ENCODE measurements at places on chromosomes 7 and 10.

DNA sequence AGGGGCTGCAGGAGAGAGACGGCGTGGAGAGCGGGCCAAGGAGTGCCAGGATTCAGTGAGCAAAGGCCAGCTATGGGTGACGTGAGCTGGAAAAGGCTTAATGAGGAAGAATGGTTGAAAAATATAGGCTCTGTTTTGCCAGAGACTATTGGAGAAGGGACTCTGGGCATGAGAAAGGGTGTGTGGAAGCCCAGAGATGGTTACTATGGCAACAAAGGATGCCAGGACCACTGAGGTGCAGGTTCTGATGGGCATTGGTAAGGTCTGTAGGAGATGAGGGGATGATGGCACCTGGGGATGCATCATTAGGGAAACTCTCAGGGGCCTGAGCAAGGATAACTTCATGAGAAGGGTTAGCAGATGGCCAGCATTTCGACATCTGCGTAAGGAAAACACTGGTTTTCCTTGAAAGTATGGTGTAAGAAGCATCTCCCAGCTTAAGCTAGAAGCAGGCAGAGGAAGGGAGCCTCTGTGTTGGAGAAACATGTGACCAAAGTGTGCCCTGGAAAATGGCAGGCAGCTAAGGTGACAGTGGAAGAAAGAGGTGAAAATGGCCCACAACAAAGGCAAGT is 21.6 kb upstream of the FAM180A start:
- DNase-seq, result no peak

DNA sequence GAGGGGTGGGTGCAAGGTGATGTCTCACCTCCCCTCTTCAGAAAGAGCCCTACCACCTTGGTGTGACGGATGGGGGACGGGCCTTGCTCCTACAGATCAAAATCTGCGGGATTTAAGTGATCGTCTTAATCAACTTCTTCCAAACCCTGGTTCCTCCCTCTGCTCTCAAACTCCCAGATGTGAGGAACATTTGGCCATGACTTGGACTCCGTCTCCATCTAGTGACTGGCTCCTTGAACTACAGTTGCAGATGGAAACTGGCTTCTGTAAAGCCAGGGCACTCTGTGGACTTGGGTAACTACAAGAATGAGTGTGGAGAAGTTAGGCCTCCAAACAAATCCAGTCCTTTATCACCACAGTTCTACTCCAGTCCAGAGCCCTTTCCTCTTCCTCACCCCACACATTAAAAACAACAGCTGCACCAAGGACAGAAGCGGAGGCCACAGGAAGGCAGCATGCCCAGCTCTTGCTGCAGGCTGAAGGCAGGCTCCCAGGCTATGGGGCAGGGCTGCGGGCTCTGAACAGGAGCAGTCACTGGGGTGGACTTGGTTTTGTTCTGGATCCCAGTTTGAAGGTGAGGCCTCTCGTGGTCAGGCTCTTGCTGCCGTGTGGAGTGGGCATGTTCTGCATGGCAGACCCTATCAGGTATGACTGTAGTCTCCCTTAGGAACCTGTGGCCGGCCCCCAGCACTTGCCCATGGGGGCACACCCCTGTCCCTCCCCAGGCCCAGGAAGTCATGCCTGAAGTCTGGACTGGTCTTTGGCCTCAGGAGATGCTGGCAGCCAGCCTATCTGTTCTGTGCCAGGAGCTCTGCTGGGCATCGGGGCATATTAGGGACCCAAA is 79.4 kb downstream of the VWC2 start:
- peak; percentile 69 for DNase-seq

DNA sequence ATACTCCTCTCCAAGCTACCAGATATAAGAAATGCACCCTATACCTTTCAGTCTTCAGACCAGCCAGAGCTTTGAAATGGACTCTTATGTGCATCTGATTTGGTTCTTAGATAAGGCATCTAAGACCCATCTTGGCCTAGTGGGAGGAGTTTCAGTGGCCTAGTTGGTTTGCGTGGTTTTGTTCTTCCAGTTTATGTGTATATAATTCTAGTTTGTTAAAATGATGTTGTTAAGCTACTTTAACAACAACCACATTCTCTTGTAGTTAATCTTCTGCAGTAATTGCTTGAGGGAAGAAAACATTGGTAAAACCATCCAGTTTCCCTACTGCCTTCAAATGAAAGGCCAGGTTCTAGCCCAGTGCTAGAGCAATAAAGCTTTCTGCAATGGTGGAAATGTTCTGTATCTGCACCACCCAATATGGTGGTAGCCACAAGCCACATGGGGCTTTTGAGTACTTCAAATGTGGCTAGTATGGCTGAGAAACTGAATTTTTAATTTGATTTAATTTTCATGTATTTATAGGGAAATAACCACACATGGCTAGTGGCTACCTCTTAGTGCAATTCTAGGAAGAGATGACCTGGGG is 66.3 kb downstream of the KLHDC10 start:
- no peak for DNase-seq

DNA sequence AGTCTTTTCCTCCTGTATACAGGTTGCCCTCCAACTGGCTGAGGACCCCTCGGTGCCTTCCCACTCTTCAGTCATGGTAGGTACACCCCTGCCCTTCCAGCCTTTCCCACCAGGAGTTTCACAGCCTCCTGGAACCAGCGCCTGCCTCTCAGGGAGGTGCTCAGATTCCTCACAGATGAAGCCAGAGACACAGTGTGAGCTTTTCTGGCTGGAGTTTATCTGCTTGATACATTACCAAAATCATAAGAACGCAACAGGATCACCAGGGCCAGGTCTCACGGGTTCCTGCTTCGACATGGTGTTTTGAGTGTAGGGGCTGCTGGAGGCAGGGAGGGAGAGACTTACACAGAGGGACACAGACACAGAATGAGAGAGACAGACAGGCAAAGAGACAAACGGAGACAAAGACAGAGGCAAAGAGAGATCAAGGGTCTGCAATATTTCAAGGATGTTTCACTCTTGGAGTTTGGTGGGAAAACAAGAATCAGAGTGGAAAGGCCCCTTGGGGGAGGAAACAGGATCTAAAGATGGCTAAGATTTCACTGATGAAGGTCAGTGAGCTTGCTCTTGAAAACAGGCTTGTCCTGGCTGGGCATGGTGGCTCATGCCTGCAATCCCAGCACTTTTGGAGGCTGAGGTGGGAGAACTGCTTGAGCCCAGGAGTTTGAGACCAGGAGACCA is 6.5 kb upstream of the INMT start:
- DNase-seq, result no peak

DNA sequence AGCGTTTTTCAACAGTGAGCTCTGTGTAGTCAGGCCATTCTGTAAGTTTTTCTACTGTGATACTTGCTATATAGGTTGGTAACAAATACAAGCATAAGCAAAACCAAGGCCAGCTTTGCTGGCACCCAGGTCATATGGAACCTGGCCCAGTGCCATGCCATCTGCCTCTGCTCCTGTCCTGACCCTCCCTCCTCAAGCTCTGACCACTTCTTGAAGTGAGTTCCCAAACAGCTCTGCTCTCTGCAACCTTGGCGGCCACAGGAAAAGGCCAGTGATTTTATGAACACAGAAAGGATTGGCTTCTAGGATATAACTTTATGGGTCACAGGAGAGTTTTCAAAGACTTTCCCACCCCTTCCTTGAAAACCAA is 12.8 kb downstream of the NOD1 start:
- DNase-seq, result no peak

DNA sequence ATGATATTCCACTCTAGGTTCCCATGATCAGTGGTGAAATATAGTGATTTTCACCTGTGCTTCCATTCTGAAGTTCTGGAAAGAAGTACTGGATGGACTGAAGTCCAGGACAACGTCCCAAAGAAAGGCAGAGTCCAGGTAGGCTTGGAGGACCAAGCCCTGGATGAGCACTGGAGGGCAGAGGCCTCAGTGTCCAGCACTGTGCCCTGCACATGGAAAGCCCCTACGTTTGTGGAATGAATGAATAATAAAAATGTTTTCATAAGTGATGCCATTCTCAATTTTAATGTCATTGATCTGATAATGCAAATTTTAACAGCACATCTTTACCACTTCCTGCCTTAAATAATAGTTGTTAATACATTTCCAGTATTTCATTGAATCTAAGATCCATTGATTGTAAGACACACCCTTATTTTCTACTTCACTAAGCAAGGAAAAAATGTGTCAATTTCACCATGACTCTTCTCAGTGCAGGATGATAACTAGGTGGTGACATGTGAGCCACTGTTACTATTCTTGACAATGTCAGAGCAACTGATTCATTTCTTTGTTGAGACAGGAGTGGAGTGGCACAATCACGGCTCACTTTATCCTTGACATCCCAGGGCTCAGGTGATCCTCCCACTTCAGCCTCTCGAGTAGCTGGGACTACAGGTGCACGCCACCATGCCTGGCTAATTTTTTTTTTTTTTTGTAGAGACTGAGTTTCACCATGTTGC is 35.2 kb downstream of the ZNF783 start:
- DNase-seq, result no peak

DNA sequence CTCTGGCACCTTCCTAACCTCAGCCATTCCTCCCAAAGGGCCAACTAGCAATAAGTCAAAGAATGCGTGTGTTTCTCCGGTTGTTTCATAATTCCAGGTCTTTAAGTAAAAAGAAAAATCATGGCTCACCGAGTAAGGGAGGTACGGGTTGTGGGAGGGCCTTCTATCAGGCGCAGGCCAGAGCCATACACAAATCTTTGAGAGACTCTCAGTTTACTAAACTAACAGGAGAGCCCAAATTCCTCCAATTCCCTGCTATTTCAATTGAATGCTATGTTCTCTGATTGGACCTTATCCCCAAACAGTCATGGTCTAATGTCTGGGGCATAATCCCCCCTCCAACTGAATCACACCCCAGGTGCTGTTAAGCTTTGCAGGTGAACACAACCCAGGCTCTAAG is 26.2 kb upstream of the SLF2 start:
- peak; percentile 61 for DNase-seq
